ENCODE measurements at places on chromosomes 11 and 22.

DNA sequence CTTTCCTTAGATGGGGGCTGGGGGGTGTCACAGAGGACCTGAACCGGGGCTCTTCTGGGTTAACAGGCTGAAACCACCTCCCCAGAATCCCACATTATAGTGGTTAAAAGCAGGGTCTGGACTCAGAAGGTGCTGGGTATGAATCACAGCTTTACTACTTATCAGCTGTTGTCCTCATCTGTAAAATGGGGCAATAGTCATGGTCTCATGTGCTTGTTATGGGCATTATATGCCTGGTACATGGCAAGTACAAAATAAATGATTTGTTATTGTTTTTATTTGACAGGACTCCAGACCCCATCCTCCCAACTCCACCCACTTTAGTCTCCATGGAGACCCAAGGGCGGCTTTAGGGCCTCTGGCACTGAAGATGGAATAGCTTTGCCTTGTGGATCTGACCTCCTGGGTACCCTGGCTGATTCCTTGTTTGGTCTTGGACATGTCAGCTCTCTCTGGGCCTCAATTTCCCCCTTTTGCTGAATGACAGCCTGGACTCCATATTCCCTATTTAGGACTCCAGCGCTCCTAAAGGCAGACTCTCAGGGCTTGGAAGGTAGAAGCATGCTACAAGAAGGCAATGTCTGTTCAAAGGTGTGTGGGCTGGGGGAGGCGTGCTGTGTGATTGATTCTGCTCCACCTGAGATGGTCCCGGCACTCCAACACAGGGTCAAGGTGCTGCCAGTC, 812 bp upstream of the SMTN start:
- no peak for DNase-seq

DNA sequence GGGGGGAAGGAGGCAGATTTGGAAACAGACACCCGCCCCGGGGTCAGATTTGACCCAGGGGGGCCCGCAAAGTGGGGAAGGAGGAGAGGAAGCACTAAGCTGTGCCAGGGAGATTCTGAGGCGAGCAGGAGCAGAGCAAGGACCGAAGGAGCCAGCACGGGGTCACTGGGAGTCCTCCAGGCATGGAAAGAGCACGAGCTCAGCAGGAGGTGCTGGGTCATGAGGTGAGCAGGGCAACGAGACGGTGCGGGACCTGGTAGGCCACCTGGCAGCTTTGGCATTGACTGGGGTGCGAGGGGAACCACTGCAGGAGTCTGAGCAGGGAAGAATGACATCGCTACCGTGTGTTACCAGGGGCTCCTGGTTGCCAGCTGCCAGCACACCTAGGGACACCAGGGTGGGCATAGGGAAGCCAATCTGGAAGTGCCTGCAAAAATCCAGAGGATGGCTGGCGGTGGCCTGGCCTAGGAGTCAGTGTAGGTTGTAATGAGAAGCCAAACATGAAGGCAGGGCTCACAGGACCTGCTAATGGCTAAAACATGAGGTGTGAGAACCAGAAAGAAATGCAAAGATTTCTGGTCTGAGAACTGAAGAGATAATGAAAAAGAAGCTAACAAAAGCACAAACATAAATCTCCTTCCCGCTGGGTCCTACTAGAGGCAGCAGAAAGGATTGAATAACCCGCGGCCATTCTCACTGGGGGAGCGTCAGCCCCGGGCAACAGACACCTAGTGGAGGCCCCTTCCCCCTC, 63.5 kb downstream of the MICAL3 start:
- no peak for DNase-seq

GRCh38 chr11:94781837-94782236, 13.7 kb downstream of the AMOTL1 start:
- DNase-seq = no peak

DNA sequence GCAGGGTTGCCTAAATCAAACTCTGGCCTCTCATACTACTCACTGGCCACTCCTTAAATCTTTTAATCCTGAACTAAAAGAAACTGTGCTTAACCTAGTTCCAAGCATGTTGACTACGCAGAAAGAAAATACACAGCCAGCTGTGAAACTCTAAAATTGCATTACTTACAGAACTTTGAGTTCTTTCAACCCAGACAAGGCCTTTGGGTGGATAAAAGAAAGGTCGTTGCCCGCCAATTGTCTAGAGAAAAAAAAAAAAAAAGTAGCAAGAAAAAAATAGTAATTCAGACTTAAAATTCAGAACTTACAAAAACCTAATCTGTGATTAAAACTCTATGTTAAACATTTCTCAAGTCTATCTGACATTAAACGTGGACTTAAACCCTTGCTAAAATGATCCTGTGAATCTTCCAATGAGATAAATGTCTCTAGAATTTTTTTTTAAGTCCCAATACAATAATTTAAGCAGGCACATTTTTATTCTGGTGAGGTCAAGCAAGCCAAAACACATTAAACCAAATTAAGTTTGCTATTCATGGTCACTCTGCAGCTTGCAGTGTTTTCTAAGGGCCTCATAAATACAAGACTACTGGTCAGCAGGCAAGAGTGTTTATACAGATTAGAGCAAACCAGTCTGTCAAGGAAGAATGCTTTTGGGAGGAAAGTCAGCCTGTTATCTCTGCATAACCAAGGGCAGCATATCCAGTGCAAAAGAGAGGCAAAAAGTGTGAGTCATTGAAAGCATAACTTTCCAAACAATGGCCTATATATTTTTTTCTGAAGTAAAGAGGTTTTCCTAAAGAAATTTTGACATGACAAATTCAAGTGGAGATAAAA, 29.5 kb upstream of the CCDC34 start:
- DNase-seq = peak; percentile 31

GRCh38 chr11:74696939-74697675, 34.1 kb downstream of the CHRDL2 start:
- peak; percentile 38 for DNase-seq

DNA sequence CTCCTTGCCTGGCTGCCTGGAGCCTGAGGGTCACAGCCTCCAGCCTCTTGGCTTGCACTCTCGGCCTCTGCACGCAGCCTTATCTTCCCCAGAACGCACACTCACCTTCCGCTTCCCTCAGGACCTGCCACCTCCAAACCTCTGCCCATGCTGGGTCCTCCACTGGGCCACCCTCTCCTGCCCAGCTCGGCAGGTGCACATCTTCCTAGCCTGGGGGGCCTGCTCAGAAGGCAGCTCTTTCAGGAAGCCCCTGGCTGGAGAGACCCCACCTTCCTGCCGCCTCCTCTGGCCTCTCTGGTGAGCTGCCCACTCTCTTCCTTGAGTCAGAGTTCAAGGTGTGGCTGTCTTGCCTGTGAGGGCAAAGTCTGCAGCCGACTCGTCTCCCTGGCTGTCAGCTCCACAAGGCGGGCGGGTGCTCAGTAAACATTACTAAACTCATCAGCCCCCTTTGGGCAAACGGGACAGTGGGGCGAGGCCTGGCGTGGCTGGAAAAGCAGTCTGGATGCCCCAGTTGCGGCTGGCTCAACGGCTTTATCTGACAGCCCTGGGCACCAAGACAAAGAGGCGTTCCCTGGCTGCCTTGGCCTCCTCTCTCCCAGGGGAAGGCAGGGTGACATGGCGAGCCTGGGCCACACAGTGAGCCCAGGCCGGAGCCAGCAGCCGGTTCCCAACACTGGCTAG, 1.7 kb upstream of the LINC01488 start:
- DNase-seq = no peak

GRCh38 chr11:74299015-74299414, 12.4 kb downstream of the P4HA3 start:
- no peak for DNase-seq

DNA sequence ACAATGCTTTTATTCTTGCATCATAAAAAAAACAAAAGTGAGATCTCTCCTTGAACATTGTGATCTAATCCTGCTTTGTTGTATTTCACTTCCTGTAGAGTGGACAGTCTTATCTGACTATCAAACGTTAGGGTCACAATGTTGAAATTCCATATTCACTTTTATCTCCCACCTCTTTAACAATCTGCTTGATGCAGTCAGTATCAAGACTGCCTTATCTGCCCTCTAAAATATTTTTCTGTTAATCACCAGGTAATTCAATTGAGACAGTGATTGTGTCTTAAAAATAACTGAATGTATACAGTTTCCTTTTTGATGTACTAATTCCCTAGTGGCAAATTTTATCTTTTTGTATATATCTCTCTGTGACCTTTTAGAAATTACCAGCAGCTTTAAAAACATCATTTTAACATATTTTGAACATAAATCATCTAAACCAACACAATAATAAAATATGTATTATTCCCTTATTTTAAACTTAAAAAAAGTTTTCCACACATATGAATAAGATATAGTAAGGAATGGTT, 143.1 kb upstream of the MPPED2 start:
- no peak for DNase-seq

DNA sequence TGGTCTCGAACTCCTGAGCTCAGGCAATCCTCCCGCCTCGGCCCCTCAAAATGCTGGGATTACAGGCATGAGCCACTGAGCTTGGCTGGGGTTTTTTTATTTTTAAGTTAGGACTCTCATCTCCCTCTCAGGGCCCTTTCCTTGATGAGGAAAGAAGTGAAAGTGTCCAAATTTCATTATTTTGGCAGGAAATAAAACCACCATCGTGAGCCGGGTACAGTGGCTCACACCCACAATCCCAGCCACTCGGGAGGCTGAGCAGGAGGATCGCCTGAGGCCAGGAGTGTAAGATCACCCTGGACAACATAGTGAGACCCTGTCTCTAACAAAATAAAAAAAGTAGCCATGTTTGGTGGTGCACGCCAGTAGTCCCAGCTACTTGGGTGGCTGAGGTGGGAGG, 99.4 kb downstream of the FBXO7 start:
- no peak for DNase-seq

GRCh38 chr11:45646275-45646927, 19.0 kb downstream of the CHST1 start:
- no peak for DNase-seq

DNA sequence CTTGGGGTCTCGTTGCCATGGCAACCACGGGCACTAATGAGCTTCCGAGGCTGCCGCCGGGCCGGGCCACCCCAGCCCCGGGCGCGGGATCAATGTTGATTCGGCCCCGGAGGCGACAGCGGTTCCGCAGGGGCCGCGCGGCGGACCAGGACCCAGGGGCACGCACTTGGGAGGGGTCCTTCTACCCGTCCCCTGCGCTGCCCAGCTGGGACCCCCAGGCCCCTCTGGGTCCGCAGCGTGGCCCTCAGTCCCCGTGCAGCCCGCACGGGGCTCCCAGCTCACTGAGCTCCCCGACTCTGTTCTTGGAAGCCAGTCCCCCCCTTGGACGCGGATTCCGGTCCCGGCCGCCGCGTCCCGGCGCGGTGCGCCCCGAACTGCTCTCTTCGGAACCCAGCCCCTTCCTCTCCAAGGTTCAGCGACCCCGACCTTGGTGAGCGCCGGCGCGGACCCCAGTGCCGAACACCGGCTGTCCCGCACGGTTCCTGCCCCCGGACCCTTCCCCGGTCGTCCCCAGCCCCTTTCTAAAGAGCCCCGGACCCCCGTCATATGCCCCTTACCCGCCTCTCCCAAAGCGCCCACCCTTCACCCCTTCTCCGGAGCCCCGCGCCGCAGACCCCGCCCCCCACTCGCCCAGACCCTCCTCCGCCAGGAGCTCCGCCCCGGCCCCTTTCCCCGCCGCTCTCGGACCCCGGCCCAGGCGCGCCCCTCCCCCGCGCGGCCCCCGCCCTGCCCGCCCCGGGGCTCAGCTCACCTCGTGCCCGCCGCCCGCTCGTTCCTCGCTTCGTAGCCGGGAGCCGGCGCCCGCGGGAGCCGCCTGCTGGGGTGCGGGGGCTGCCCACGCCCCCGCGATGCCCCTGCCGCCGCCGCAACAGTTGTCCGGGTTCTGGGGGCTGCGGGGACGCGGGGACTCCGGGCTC, 18.3 kb upstream of the SHISAL1 start:
- no peak for DNase-seq

GRCh38 chr11:95379479-95379878, 148.5 kb upstream of the SESN3 start:
- no peak for DNase-seq

- no peak for DNase-seq
Observed at GRCh38 chr22:18975434-18976196, 39.5 kb upstream of the PRODH start.

GRCh38 chr11:30549565-30549964, 36.6 kb downstream of the MPPED2 start:
- DNase-seq = no peak

- no peak for DNase-seq
Observed at GRCh38 chr11:69611548-69612526, 29.1 kb upstream of the CCND1 start.
